Dorsolateral prefrontal cortex (tissue), 122 donors: ENCODE measurements at places on chromosomes 3 and 15.

DNA sequence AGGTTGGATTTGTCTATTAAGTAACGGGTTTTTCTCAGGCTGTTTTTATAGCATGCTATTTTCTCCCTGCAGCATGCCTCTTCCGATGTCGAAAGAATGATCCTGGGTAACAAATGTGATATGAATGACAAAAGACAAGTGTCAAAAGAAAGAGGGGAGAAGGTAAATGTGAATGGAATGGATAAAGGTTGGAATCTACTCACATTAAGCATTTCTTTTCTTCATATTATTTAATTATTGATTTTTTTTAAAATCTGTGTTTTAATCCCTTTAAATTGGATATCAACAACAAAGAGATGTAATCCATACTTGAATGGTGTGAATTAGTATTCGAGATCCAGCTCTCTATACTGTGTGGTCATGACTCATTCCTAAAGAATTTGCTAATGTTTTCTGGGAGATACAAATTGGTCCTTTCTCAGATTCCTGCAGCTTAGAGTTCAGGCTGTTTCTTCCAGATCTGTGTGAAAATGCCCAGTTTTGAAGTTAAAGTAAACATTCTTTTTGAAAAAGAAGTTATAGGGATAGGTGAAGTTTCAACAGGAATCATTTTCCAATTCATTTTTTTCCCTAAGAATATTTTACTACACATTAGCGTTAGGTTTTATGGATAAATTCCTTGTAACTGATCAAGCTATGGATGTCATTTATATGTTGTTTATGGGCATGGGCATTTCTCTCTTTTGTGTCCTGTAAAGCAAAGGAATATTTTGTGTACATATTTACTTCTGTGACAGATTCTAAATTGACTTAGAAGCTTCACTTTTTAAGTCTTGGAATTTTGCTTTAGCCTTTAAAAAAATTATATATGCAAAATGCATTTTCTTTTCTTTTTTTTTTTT lies 20.8 kb upstream of the APH1B start:
- no peak for DNase-seq

DNA sequence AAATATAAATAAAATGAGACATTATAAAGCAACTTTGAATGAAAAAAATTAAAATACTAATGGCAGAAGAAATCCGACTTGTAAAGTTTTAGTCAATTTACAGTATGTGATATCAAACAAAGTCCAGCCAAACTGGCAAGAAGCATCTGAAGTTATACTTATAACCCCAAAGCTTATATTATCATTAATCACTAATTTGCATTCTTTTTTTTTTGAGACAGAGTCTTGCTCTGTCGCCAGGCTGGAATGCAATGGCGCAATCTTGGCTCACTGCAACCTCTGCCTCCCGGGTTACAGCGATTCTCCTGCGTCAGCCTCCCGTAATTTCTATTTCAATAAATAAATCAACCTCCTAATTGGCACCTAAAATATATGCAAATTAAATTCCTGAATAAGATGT lies 80.1 kb downstream of the AQR start:
- DNase-seq = no peak

GRCh38 chr15:73389971-73390544 lies 21.3 kb upstream of the HCN4 start:
- DNase-seq = no peak

- DNase-seq = peak; percentile 27
Measured at GRCh38 chr3:114144909-114145688, 33.8 kb downstream of the DRD3 start.

DNA sequence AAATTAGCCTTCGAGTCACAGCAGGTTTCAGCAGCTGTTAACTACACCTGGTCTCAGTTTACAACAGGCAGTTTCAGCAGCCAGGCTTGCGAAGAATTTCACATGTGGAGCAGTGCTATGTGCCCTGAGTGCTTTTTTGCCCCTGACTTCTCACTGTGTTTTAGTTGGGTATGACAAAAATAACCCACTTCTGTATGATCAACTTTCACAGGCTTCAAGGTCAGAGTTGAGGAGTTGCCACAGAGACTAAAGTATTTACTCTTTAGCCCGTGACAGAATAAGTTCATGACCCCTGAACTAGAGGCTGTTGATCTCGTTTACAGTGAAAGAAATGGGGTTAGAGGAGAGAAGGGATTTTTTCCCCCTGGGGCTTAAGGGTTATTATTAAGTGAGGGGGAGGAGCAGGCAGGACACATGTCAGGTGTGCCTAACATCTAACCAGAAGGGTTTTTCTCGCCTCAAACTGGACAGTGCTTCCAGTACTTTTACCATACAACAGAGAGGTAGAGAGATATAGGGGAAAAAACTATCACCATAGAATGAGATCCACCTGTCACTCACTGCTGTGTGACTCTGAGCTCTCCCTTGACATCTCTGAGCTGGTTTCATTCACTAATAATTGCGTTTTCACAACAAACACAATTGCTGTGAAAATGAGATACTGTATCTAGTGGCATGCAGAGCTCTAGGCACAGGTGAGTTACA lies 14.0 kb upstream of the TOPBP1 start:
- DNase-seq = no peak

- no peak for DNase-seq
Measured at GRCh38 chr3:58388550-58389091, 45.0 kb downstream of the PDHB start.

DNA sequence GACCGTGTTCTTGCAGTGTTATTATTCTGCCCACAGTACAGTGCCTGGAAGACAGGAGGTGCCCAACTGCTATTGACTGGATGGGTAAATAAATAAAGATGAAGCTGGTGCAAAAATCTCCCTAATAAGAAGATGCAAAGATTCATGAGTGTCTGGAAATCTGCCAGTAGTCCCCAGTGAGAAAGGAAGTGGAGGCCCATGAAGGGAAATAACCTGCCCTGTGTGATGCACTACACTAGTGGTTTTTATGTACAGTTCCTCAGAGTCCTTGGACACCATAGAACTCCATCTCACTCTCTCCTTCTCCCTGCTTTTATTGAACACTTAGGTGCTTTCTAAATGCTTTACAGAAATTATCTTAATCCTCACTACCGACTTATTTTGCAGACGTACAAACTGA lies 8.3 kb upstream of the SUCLG2 start:
- DNase-seq = no peak

DNA sequence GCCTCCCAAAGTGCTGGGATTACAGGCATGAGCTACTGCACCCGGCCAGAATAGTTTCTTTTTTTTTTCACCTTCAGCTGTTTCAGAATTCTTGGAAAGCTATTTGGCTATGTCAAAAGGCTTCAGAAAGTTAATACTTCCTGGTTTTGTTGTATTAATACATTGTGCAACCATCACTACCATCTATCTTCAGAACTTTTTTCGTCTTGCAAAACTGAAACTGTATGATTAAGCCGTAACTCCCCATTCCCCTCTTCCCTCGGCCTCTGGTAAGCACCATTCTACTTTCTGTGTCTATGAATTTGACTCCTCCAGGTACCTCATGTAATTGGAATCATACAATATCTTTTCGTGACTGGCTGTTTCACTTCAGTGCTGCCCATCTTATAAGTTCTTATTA lies 5.2 kb upstream of the NOX5 start:
- no peak for DNase-seq

DNA sequence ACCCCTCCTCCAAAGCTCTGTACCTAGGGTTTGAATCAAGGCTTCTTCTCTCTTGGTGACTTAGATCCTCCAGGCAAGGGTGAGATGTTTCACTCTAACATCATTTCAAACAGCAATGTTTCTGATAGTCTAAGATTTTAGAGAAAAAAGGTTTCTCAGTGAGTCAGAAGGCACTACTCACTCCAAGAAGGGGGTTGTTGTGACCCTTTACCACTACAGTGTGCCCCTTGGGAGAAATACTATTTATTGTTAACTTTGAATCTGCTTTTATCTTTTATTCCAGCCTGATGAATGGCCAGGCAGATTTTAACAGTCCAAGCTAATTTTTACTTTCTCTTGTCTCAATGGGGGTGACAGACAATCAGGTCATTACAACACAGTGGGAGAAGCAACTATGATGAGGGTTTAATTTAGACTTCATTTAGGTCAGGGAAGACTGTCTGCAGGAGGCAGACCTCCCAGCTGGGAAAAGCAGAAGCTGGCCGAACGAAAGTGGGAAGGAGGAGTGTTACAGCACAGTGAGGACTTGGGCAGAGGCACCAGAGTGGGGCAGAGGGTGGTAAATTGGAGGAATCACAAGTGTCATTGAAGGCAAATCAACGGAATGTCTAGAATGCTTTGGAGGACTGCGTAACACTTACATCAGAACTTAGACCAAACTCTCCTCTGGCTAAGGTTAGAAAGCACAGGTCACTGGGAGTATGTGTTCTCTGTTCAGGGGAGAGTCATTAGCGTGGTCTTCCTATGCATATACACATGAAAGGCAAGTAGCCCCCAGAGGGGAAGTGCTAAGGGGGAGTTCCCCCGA lies 21.2 kb downstream of the ZNF860 start:
- no peak for DNase-seq

DNA sequence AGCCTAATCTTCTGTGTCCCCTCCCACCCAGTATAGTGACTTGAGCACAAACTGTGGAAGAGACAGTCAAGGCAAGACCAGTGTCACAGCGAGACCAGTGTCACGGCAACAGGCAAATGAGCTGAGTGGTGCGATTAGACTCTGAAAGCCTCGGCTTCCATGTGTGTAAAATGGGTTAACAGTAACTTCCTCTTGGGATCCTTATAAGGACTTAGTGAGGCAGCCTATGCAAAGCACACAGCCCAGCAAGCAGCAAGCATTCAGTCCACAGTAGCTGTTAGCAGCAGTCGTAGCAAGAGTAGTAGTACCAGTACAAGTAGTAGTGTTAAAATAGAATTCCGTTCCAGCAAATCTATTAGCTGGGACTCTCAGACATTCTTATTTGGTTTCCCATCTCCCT lies 334.1 kb downstream of the GABRB3 start:
- no peak for DNase-seq

- DNase-seq = no peak
Measured at GRCh38 chr3:8736436-8736835, 2.8 kb downstream of the CAV3 start.

- no peak for DNase-seq
Measured at GRCh38 chr3:62246094-62246493, 127.3 kb downstream of the FEZF2 start.

- no peak for DNase-seq
Measured at GRCh38 chr3:20682573-20682972, 496.6 kb upstream of the SGO1 start.

DNA sequence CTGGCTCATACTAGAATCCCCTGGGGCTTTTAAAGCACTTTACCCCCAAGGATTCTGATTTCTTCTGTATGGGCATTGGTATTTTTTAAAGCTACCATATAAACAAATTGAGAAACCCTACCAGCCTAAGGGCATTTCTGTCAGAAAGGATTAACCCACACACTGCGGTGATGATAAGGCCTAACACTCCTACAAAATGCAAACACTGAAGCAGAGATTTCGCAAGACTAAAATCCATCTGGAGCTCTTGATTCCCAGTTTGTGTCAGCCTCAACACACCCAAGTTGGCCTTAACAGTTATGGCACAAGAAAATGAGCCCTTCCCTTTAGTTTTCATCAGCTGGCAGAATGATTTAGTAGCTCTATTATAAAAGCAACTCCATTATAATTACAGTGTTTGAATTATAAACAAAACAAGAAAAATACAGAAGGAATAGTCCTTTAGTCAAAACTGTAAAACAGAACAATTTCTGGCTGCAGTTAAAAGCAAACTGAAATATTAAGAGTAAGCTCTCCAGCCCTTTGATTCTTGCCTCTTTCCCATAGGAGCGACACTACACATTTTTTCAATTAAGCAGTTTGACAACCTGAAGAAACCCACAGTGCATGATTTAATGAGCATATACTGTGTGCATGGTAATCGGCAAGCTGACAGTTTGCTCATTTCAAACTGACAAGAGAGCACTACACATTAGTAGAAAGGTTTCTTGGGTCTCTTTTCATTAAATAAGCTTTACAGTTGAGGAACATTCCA lies 441.2 kb downstream of the FHIT start:
- no peak for DNase-seq

DNA sequence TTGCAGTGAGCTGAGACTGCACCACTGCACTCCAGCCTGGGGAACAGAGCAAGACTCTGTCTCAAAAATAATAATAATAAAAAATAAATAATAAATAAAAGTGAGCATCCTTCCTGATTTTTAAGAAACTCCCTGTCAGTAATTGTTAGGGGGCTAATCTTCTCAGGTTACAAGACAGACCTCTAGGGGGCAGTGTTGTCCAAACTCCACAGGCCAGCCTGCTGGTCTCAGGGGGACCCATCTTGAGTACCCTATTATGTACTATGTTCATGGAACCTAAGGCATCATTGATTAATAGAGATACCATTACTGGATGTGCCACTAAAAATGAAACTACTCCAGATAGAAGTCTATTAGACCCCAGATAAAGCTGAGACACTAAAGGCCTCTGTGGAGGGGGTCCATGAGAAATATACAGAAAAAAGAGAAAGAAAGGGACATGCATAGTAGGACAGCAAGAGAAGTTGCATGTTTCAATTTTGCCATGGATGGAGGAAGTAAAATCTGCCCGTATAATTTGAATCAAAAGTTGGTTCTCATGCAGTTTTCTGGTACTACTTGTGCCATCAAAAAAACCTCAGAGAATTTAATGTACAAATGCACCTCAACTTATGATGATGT lies 85.5 kb upstream of the CDV3 start:
- DNase-seq = no peak

GRCh38 chr3:8482263-8482662 lies 19.4 kb upstream of the LMCD1 start:
- DNase-seq = no peak

DNA sequence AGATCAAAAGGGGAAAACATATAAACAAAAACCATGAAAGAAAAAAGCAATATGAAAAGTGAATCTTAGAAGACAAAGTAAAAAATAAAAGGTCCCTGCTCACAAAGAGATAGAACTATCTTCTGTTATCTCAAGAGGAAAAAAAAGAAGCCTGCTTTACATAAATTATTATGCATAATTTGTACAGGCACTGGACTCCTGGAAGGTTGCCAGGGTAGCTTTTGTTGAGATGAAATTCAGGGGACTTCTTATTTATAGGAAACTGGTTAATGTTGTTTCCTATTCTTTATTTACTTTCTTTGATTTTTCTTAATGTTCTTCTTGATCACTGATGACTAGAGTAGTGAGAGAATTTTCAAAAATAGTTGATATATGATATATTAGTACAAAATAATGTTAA lies 66.9 kb downstream of the PPM1L start:
- no peak for DNase-seq

GRCh38 chr3:73378207-73378606 lies 246.5 kb downstream of the PDZRN3 start:
- no peak for DNase-seq

DNA sequence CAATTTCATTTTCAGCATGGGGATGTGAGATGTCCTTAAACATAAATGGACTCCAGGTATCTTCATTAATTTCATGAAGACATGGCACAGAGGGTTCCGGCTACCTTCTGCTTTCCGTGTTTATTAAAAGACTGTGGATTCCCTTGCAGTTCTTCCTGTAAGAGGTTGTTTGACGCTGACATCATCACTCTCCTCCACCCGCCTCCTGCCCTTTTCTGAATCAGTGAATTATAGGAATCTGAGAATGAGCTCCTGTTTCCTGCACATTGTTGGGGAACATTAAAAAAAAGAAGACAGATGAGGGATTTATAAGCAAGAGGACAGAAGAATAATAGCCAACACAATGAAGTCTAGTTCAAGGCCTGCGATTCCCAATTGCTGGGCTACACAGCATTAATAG lies 191.3 kb downstream of the LPP start:
- DNase-seq = no peak
